ENCODE measurements at places on chromosomes 1 and 21.
A peak's percentile ranks its signal among the peaks of the same experiment; 100 is the strongest.

- peak; percentile 93 for DNase-seq
These were observed 2.2 kb downstream of the NUAK2 start for GRCh38 chr1:205319081-205320018.

GRCh38 chr1:227465256-227465655 lies 98.1 kb upstream of the ZNF678 start:
- DNase-seq, result no peak

- DNase-seq, result no peak
These were observed 73.3 kb downstream of the TNFSF18 start for GRCh38 chr1:172977296-172978017.

DNA sequence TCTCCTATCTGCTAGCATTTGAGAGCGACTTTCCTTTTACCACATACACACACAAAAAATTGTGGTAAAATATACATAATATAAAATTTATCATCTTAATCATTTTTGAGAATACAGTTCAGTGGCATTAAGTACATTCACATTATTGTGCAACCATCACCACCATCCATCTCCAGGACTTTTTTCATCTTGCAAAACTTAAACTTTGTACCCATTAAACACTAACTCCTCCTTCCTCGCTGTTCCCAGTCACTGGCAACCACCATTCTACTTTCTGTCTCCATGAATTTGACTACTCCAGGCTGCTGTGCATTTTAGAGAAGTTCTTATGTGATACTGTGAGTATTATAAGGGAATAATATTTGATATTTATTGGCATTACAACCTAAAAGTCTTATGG lies 181.3 kb downstream of the C1orf21 start:
- DNase-seq, result no peak

GRCh38 chr1:10721381-10722321 lies 74.8 kb downstream of the CASZ1 start:
- DNase-seq, result peak; percentile 42

- DNase-seq, result peak; percentile 72
These were observed 5.6 kb downstream of the RPS6KA1 start for GRCh38 chr1:26535201-26535600.

DNA sequence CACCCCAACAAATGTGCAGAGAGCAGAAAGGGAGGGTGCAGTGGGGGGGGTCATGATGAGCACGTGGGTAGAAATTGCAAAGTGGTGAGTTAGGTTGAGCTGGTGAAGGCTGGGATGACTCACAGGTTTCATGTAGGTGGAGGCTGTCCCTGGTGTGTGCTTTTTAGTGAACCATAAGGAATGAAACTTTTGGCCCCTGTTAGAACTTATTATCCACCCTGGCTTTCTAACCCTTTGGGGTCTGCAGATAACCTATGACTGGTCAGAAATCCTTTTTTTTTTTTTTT lies 46.9 kb downstream of the DOP1B start:
- peak; percentile 55 for DNase-seq

GRCh38 chr1:159931101-159931794 lies 5.9 kb upstream of the TAGLN2 start:
- no peak for DNase-seq

DNA sequence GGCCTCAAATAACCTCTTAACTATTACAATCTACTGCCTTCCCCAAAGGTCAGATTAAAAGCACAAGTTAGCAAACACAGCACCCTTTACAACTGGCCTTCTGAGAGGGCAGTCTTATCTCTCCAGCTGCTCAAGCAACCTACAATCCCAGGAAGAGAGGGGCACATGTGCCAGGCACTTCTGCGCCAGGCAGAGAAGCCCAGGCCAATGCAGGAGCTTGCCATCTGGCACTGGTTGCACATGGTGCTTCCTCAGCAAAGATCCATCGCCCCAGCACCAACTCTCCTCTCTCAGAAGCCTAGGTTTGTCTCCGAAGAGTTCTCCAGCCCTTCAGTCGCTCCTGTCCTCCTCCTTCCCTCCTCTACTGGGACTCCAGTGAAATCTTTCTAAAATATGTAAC lies 2.5 kb downstream of the STK40 start:
- peak; percentile 93 for DNase-seq

- DNase-seq, result no peak
These were observed 735.3 kb upstream of the ADGRL4 start for GRCh38 chr1:79741720-79742421.

DNA sequence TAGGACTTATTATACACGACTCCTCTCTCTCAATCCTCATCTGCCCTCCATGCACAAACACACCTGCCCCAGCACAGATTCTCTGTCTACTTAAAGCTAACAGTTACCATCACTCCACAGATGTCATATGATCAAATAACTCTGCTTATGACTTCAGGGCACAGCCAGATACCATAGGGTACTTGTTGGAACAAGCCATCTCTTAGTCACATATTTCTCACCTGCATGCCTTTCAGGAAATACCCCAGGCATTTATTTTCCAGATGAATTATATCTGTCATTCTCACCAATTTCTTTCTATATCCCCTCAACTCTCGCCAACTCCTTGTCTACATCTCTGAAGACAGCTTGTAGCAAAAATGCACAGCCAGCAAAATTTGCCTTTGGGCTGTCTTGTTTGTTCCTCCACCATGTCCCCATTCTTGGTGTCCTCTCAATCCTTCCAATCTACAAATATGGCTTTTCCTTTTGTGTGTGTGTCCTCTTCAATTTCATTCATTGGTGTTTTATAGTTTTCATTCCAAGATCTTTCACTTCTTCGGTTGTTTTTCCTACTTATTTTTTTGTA lies 353.9 kb upstream of the CAMK1G start:
- no peak for DNase-seq

GRCh38 chr1:62012836-62013235 lies 181.8 kb upstream of the L1TD1 start:
- peak; percentile 4 for DNase-seq

GRCh38 chr21:42219606-42220137 lies 732 bp downstream of the ABCG1 start:
- no peak for DNase-seq

DNA sequence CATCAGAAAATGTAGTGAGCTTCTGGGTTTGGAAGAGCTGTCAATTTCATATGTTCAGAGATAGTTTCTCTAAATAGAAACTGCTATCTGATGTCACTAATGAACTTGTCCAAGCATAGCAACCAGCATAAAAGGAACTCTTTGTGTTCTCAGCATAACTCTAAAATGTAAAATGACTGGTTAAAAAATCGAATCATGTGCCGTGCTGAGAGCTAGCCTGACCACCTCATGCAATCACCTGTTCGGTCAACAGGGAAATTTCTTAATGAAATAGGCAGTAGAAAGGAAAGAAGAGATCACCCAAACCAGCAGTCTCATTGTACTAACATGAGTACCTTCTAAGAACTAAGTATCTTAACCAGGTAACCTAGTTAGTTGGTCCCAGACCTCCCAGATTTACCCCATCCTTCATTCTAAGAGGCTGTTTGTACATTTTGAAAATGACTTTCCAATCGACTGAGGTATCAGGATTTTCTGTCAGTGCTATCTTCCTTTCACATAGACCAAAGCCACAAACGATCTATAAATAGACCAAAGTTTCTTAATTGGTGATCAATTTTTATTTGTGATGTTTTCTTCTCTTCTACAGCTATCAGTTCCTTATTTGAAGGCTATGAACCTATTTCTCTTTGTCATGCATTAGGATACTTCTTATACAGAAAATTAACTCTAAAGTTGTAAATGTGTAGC lies 147.3 kb downstream of the TLR5 start:
- no peak for DNase-seq

DNA sequence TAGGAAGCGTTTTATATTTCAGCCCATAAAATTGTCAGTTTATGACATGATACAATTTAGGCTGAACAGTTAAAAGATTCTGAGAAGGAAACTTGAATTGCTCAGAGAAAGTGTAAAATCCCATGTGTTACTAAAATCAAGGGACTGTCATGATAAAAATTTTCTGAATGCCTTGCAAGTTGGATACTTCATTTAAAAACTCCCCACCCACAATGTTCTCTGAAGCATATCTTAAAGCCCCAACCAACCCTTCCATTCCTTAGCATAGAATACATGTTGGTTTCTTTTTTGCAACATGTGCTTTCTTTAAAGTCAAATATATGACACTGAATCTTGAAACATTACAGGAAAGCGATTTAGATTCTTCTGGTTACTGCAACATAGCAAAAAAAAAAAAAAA lies 97.4 kb downstream of the MRPL39 start:
- no peak for DNase-seq

DNA sequence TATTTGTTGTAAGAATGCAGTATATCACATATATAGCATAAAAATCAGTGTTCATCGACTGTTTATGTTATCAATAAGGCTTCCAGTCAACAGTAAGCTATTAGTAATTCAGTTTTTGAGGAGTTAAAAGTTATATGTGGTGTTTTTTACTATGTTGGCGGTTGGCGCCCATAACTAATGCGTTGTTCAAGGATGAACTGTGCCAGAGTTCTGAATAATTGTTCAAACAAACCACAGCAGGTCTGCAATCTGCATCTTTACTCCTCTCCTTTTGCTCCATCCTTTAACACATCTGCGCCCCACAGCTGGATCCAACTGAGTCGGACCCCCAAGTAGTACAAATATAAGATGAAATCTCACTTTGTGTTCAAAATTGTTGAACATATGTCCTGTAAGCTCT lies 836.1 kb downstream of the LTN1 start:
- no peak for DNase-seq

DNA sequence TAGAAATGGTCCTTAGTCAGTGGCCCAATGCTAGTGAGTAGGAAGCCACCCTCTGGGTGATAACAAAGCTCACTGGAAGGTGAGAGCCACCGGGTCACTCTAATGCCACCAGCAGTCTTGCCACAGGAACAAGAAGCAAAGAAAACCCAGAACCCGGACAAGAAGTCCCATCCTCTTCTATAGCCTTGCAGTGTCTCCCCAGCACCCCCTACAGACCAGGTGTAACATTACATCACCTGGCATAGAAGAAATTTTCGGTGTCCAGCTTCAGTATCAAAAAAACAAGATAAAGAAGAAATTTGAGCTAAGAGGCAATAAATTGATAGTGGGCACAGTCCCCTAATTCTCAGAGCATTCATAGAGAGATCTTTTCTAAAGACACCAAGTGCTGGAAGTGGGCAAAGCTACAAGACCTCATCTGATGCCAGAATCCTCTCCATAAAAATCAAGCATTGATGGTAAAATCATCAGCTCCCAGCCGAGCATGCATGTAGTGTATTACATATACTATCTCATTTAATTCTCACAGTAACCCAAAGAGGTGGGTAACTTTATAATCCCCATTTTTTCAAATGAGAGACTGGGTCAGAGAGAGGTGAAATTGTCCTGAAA lies 491.0 kb downstream of the MATN1 start:
- DNase-seq, result no peak

GRCh38 chr1:209670441-209671082 lies 4.7 kb upstream of the G0S2 start:
- peak; percentile 42 for DNase-seq

- no peak for DNase-seq
These were observed 40.0 kb upstream of the CACNA1E start for GRCh38 chr1:181443231-181443853.

- no peak for DNase-seq
These were observed 49.1 kb downstream of the GLIS1 start for GRCh38 chr1:53689736-53690326.

DNA sequence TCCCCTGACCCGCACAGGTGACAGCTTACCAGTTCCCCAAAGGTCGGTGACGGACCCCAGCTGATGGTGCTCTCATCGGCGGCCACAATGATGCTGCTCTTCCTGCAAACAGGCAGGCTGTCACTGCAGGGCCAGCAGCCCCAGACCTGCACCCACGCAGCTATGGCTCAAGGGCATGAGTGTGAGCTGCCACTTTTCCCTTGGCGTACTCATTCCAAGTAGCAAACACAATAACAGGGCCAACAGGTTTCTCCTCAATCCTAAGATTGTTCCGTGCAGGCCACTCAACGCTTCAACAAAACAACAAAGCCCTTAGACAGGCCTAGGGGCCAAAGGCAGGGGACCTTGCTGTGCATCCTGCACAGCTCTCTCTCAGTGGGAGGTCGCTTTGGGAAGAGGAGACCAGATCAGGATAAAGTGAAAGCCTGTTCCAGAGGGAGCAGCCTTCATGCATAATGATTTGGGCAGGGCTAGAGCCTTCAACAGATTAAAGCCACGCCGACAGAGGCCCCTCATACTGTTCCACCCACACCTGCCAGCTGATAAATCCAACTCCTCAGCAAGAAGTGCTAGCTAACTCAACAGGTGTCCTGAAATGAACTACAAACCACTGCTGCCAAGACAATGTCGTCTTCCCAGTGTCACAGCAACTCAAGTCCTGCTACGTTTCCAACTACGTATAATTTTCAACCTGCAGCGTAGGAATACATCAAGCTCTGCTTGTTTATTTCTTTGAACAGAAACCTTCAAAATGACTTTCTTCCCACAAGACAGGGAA lies 27.2 kb downstream of the RCC2 start:
- DNase-seq, result no peak

- DNase-seq, result peak; percentile 71
These were observed 56.6 kb upstream of the RPL11 start for GRCh38 chr1:23634840-23635651.

GRCh38 chr1:93882269-93882668 lies 3.3 kb upstream of the DNTTIP2 start:
- DNase-seq, result no peak

GRCh38 chr1:184101141-184101540 lies 49.6 kb downstream of the TSEN15 start:
- no peak for DNase-seq
